ENCODE measurements at places on chromosomes 4 and X. TPM values are rescaled to one million over a fixed set of nuclear protein-coding genes. Genes with fewer than 3 reads are reported as not detected.

HSFX3 gene
- not detected for total RNA-seq

CT45A1 gene
- total RNA-seq, result not detected

GCNA gene
- total RNA-seq, result 0.79 TPM

CCKAR gene
- total RNA-seq, result 4.3 TPM

MAGEC1 gene
- total RNA-seq, result not detected

NAA15 gene
- 47.4 TPM for total RNA-seq

FAM9B gene
- not detected for total RNA-seq

FBXO8 gene
- 17.7 TPM for total RNA-seq

ENAM gene
- 0.41 TPM for total RNA-seq

SLC10A6 gene
- total RNA-seq, result not detected

RBM46 gene
- total RNA-seq, result 0.24 TPM

RADX gene
- total RNA-seq, result 5.3 TPM

CLGN gene
- 3.0 TPM for total RNA-seq

RWDD4 gene
- 20.5 TPM for total RNA-seq

F8 gene
- 1.3 TPM for total RNA-seq

ZBTB49 gene
- 9.7 TPM for total RNA-seq

DMRTC1 gene
- 0.51 TPM for total RNA-seq

CSN3 gene
- not detected for total RNA-seq

GPR82 gene
- not detected for total RNA-seq

MMRN1 gene
- total RNA-seq, result 4.7 TPM

PRDM8 gene
- total RNA-seq, result 6.2 TPM

MAB21L2 gene
- total RNA-seq, result 0.55 TPM

RAB39B gene
- 4.0 TPM for total RNA-seq

HSFX2 gene
- total RNA-seq, result not detected

All from type B pancreatic cell (in vitro differentiated cells).